NCI-H146 (cell line): ENCODE measurements at places on chromosomes 13 and 19.

DNA sequence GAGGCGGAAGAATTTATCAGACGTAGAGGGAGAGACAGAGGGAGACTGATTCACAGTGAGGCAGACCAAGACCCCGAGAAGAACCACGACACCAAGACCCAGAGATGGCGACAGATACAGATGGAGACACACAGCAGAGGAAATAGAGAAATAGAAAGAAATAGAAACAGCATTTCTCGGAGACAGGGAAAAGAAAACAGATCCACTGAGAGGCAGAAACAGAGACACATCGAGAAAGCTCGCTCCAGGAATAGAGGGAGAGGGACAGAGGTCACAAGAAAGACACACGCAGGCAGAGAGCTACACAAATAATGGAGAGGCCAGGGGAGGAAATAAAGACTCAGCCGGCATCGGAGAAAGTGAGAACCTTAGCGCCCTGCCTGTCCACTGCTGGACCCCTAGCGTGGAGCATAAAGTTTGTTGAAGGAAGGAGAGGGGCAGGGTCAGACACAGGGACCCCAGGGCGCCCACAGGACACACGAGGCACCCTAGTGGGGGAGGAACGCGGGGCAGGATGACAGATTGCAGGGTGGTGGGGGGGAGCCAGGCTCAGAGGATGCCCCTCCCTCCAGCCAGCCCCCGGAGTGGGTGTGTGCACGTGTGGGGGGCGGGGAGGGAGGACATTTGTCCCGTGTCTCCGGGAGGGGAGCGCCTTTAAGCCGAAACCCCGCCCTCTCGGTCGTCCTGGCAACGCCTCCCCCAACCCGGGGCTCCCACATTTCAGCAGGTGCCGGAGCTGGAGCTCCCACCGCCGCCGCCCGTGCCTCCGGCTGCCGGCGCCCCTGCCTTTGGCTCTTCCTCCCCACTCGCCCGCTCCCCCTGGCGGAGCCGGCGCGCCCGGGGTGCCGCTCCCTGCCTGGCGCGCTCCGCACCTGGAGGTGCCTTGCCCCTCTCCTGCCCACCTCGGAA, at the start of gene PRKCG:
PRKCG (plus strand) TSS at position 716 of the 909 bp plus-strand sequence. CDS start 298 bp downstream, outside the sequence.
- no peak for DNase-seq

DNA sequence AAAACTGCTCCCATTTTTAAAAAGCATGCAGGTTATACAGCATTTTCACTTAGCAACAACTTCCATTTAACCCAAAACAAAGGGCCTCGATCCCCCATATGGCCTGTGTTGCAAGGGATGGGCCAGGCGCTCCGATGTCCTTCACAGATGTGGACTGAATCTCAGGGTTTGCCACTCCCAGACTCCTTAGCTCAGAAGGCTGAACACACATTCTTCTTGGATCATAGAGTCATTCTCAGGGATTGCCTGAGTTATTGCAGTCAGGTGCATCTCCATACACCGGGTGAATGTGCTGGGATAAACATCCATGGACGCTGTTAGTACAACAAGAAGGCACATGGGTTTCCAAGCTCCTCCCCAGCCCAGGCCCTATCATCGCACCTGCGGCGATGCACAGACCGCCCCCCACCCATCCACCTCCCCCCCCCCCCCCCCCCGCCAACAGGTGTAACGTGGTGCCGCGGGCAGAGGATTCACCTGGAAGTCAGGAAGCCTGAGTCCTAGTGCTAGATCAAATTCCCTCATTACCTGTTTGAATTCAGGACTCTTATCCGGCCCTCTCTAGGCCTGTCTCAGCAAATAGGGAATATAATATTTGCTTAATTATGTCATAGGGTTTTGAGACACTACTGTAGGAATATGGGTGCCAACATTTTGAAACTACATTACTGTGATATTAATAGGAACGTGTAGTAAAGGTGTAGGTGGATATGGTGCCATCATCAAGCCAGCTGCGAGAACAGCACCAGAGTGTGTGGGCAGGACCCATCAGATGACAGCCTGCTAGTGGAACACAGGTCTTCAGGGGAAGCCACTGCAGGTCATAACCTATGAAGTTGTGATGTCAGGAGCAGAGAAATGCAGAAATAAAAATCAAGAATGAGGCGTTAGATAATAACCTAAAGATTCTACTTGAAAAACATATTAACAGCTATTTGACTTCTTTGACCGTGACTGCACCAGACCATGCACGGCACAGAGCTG, 110.9 kb downstream of the SACS start:
- DNase-seq, result peak; percentile 59

DNA sequence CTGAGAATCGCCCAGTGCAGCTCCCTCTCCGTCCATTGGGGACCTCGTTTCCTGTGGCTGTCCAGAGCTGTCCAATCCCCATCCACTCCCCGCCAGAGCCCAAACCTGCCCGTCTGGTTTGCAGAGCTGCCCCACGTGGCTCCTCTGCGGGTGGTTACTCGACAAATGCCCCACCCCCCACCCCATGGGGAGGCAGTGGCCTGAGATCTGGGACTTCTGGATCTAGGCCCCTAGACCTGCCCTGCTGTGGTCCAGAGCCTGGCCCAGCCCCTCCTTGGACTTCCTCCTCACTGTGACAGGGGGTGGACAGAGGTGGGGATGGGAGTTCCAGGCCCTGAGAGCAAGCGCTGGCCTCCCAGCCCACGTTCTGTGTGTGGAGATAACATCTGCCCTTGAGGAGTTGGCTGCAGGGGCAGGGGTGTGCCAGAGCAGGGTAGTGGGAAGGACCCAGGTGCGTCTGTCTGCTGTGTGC, 29.1 kb downstream of the PAK4 start:
- DNase-seq, result no peak

DNA sequence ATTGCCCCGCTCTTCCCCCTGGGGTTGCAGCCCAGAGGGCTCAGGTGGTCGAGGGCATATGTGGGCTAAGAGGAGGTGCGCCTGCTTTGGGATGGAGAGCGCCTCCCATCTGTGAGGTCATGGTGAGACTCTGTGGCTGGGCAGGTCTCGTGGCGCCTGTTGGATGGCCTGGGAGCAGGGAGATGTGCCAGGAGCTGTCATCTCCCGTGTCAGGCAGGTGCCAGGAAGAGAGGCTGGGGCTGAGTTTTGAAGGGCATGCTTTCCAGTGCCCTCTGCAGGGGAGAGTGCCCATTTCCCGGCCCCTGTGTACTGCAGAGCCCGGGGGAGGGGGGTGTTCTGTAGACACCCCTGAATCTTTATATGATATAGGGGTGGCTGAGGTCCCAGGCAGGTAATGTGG, 2.8 kb downstream of the WTIP start:
- no peak for DNase-seq

DNA sequence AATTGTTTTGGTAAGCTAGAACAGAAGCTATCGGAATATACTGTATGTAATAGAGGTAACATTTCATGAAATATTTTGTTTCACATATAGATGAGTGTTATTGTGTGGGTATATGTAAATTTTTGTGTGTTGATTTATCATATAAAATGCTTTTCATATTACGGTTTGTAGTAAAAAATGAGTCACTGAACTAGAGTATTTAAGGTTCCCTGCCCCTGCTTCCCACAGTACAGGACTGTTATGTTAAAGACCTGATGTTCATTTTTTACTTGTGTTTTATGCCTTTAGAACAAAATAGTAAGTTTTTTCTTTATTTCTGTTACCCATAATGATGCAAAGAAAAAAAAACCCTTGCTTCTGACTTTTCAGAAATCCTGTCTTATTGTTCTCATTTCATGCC, 243.4 kb downstream of the ENOX1 start:
- DNase-seq, result no peak

DNA sequence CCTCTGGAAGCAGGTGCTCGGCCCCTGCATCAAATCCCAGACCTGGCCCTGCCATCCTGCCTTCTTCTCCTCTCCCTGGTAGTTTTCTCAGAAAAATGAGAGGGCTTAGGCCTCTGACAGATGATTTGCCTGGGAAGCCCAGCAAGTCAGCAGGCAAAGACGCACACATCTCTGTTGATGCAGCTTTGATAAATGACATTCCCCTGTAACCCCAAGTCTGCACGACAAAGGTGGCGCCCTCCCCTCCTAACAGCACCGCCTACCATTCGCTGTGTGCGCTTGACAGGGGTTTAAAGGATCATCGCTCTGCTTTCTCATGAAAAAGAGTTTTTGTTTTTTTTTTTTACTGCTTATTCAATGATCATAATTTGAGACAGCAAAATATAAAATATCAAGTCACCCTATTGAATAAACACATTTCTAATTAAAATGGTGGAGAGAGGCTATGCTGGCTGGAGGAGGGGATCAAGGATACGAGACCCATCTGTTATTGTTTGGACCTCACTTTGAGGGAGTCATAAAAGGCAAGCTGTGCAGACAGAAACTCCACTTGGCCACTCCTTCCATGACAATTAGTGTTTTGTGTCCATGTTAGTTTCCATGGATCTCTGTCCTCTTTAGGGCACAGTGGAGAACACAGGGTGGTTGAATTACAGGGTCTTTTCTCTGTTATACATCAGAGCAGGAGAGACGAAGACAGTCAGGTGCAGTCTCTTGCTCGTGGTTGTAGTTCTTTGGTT, 126.1 kb downstream of the FGF9 start:
- DNase-seq, result no peak

- peak; percentile 10 for DNase-seq
Observed at GRCh38 chr13:84263354-84264069, 381.2 kb upstream of the SLITRK1 start.

GRCh38 chr19:6531956-6532243, 1.1 kb downstream of the TNFSF9 start:
- DNase-seq, result no peak

GRCh38 chr19:30206187-30206586, 166.0 kb upstream of the ZNF536 start:
- no peak for DNase-seq

DNA sequence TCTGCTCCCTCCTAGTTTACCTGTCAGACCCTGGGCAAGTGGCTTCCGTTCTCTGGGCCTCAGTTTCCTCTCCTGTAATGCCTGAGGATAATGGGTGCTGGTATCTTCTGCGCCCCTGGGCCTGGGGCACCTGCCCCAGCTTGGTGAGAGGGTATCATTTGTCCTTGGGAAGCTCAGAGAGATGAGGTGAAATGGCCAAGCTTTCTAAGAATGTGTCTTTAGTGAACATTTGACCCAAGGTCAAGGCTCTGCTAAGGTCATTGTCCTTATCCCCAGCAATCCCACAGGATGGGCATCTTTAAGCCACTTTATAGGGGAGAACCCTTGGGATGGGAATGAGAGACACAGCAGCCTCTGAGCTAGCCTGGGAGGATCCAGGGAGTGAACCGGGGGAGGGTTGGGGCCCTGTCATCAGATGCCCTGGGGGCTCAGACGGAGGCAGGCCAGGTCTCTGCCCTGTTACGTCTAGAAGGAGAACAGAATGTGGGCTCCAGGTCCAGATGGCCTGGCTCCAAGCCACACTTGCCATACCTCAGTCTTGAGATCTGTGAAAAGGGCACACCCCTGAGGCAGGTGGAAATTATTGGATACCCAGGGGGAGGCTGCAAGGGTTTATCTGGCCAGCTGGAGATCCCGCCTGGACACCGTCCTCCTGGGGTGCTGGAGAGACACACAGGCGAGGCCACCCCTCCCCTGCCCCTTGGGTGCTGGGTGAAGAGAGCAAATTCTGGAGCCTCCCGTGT, 1.1 kb upstream of the NFIC start:
- DNase-seq, result no peak
